NCI-H2171 treated with DMSO at 0.1 percent for 48 hours (cell line): ENCODE measurements at places on chromosomes 16 and 17.

GRCh38 chr17:2089021-2089422 is 34.1 kb downstream of the HIC1 start:
- no peak for DNase-seq

- no peak for DNase-seq
Measured at GRCh38 chr17:55281649-55282378, 17.1 kb downstream of the HLF start.

DNA sequence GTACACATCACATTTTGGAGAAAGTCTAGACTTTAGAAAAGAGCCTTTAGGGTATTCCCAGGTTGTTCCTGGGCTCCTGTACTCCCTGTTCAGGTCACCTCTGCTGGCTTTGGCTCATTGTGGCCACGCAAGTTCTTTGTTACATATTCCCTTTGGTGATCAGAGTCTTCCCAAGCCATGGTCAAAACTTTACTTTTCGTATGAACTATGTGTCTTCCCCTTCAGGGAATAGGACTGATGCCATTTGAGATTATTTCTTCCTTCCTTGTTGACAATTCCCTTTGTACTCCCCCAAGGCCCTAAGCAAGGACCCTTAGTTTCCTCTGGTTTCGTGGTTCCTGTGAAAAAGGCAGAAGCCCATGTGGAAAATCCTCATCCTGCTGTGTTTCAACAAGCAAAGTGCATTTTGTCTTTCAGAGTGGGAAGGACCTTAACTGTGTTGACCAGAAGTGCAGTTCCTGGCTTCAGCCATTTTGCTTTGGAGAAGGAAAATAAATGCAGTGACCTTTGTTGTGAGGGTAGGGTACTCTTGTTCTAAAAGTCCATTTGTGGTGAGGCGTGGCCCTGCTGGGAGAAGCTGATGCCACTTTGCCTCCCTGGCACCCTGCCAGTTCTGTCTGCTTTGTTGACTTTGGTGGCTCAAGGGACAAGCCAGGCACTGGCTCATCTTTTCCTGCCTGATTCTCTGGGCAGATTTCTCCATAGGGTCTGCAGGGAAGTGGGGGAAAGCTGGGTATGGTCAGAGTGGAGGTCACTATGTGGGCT is 55.1 kb downstream of the ZNRF1 start:
- peak; percentile 63 for DNase-seq

DNA sequence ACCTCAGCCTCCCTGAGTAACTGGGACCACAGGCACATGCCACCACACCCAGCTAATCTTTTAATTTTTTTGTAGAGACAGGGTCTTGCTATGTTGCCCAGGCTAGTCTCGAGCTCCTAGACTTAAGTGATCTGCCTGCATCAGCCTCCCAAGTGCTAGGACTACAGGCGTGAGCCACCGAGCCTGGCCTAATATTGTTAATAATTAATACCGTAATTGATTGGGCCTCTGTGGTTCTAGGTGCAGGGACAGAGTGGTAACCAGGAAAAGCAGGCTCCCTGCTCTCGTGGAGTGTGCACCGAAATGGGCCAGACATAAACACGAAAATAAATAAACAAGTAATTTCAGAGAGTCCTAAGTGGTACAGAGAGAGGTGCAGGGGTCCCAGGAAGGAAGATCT is 241.0 kb downstream of the GSG1L start:
- DNase-seq: no peak

DNA sequence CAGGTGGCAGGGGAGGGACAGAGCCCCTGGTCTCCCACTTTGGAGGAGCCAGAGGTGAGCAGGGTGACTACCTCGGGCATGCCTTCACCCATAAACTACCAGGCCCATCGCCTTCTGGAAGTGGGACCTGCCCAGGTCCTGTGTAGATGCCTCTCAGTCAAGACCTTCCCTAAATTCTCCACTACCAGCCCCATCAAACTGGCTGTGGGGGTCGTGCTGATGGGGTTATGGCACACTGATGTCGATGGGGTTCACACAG is 5.8 kb upstream of the RAB37 start:
- no peak for DNase-seq

GRCh38 chr16:67537636-67538591 is 9.3 kb downstream of the RIPOR1 start:
- DNase-seq: no peak

- no peak for DNase-seq
Measured at GRCh38 chr16:65314627-65315008, 192.8 kb upstream of the CDH11 start.

DNA sequence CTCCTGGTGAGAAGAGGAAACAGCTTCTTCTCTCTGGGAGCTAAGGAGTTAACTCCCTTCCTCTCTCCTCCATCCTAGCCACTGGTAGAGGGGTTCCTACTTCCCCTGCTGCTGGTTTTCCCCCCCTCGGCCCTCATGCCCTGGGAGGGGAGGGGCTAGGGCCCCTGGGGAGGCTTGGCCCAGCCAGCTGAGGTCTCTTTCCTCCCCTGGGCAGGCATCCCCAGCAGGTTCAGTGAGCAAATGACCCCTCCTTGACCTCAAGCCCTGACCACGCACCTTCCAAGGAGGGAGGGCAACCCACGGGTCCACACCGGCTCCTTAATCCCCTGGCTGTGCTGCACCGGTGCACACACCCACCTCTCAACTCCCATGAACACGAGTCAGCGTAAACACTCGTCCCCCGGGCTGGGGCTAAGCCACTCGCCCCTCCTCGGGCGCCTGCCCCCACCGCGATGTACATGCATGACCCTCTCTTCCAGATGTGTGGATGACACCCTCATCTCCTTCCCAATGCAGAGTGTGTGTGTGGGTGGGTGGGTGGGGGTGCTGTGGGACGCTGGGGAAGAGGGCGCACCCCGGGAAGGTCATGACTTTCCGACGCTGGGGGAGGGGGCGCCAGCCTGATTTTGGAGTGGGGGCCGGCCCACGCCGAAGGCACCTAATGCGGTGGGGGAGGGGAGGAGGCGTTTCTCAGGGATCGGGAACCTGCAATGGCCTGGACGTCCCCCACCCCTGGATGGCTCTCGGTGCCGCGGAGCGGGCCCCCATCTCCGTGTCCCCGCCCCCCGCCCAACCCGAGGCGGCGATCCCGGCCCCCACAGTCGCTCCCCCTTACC is 33.7 kb downstream of the SRCIN1 start:
- DNase-seq: peak; percentile 21

DNA sequence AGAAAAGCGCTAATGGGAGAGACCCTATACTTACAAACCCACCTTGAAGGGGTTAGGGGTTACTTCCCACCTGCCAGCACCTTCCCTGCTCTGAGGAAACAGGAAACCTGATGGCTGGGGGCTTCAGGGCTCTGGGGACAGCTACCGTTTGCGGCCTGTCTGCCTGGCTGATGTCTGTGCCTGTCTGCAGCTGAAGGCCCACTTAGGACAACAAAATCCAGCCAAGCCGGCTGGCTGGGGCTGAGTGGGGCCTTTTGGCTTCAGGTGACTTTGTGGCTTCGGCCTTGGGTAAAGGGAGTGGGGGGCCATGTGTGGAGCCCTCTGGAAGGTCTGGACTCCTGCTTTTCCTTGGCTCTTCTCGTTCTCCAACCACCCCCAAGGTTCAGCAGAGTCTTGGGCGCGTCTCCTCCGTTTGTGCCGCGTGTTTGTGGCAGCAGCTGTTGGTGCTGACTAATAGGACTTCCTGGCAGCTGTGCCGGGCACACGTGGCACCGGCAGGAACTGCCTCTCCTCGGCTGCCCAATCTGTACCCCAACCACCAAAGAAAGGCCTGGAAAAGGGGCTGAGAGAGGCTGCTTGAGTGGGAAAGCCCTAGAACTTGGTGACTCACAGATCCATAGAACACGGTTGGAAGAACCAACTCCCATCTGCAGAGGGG is 186.7 kb downstream of the MSI2 start:
- DNase-seq: peak; percentile 88

DNA sequence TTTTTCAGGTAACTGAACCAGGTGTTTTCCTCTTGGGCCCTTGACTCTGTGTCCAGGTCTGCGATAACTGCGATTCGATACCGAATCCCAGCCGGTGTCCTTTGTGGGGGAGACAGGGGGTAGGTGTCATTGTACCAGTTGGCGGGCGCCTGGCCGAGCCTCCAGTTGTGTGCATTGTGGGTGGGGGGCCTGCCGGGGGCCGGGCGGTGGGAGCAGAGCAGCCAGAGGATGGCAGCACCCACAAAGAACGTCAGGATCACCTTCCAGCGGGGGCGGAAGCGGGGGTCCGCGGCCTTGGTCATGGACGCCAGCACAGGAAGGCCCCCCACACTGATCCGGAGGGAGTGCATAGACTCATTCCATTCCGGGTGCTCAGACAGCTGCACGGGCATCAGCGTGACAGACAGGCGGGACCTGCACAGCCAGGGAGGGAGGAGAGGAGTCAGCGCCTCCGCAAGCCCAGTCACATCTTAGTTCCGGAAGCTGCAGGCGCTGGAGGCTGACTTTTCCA is 12.3 kb downstream of the CANT1 start:
- DNase-seq: no peak

DNA sequence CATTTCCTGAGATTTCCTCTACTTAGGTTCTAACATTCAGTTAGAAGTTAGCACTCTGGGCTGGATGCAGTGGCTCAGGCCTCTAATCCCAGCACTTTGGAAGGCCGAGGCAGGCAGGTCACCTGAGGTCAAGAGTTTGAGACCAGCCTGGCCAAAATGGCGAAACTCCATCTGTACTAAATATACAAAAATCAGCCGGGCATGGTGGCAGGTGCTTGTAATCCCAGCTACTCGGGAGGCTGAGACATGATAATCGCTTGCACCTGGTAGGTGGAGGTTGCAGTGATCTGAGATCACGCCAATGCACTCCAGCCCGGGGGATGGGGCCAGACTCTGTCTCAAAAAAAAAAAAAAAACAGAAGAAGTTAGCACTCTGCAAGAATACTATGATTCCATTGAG is 1430.9 kb downstream of the CDH11 start:
- DNase-seq: no peak

DNA sequence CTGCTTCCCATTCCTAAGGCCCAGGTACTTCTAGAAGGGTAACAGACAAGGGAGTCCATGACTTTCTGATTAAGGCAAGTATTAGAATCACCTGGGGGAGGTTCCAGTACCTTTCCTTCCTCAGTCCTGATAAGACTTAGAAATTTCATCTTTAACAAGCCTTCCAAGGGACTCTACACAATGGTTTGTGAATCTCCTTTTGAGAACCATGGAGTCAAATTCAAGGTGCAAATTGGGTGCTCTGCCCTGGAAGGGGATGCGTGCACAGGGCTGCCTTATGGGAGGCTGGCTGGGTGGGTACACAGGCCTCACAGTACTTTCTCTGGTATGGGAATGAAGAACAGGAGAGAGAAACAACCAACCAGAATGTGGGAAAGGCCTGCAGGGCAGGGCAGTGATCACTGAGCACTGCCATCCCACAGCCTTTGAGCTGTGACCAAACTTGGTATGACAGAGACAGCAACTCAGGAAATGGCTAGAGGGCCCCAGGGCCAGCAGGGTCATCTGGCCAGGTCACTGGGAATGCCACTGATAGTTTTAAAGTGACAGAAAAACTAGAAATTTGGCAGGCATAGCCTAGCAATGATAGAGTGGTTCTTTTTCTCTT is 3.6 kb upstream of the TMIGD1 start:
- no peak for DNase-seq

DNA sequence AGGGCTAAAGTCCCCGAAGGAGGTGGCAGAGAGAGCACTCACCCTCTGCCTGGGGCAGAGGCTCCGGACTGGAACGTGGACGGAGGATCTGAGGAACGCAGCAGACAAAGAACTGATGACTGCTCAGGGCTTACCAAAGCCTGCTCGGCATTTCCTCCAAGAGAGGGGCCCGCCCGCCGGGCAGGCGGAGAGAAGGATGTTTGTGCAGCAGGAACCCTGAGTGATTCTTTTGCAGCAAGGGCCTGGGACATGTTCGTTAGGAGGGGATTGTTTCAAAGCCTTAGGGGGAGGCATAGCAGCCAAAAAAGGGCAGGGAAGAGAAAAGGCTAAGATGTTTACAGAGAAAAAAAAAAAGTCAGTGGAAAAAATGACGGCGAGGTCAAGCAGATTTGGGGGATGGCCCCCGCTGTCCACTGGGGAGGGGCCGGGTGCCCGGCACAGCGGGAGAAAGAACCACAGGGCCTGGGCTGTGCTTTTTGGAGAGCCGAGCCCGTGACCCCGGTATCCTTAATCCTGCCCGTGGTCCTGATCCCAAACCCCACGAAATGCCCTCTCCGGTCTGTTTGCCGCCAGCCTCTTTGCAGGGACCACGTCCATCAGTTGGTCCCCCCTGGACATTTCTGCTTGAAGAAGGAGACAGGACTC is 129.3 kb downstream of the NTN1 start:
- DNase-seq: no peak

DNA sequence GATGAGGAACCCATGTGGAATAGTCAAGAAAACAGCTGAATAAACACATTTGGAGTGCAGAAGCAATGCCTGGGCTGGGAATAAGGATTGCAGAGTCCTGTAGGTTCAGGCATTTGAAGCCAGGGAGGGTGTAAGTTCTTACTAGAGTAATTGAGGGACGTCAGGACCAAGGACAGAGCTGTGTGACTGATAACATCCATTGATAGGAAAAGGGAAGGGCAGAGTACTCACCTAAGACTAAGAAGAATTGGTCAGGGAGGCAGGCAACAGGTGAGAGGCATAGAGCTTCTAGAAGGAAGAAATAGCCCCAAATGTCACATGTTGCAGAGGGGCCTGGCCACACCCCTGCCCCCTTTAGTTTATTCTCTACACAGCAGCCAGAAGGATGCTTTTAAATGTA is 79.8 kb upstream of the TMEM132E start:
- DNase-seq: no peak

DNA sequence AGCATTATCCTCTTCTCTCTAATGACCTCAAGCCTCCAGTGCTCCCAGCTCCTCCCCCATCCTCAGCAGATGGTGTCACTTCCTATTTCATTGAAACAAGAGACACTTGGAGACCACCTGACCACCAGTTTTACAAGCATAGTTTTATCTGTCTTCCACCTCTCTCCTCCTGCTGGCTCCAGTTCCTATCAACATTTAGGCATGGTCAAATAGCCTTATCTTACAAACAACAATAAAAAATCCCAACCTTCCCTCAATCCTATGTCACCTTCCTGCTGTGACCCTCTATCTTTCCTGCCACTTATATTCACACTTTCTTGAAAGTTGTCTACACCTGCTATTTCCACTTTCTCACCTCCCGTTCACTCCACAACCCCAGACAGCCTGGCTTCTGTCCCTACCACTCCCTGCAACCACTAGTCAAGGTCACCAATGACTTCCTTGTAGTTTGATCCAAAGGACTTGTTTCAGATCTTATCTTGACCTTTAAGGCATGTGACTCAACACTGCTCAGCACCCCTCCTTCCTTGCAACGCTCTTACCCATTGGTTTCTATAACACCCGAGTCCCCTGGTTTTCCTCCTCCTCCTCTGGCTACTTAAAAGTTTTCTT is 4.3 kb upstream of the NTN1 start:
- DNase-seq: no peak

GRCh38 chr17:63854709-63855108 is 12.2 kb upstream of the SMARCD2 start:
- no peak for DNase-seq

- no peak for DNase-seq
Measured at GRCh38 chr16:54285414-54286089, 1.0 kb downstream of the IRX3 start.
